ENCODE measurements at places on chromosomes 1 and 21.

- no peak for DNase-seq
Observed at GRCh38 chr1:184588701-184589100, 166.0 kb downstream of the EDEM3 start.

DNA sequence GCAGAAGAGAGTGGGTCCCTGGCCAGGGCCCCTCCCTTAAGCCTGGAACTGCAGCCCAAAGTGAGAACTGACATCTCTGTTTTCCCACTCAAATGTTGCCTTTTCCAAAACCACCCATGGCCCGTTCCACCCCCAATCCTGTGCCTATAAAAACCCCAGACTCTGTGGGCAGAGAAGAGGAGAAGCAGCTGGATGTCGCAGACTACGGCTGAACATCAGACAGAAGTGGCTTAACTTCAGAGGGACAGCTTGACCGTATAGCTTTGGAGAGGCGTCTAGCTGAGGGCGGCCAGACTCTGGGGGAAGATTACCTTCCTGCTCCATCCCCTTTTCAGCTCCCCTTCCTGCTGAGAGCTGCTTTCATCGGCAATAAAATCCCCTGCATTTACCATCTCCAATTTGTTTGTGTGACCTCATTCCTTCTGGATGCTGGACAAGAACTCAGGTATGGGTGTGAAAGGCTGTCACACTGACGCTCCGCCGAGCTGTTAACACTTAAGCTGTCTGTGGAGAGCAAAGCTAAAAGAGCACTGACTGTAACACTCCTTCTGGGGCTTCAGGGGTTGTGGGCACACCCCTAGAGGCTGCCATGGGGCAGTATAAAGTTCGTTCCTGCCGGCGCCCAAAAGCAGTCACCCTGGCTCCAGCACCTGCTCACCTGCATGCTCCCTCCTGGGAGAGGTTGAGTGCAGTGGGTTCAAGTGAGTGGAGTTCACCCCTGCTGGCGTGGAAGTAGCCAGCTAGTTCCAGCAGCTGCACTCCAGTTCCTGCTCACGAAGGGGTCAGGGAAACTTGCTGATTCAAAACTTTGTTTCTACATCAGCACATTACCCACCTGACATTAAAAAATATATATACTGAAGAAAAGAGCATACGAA lies 19.6 kb upstream of the ERO1B start:
- DNase-seq: no peak

- no peak for DNase-seq
Observed at GRCh38 chr1:195785830-195786229, 822.4 kb downstream of the KCNT2 start.

DNA sequence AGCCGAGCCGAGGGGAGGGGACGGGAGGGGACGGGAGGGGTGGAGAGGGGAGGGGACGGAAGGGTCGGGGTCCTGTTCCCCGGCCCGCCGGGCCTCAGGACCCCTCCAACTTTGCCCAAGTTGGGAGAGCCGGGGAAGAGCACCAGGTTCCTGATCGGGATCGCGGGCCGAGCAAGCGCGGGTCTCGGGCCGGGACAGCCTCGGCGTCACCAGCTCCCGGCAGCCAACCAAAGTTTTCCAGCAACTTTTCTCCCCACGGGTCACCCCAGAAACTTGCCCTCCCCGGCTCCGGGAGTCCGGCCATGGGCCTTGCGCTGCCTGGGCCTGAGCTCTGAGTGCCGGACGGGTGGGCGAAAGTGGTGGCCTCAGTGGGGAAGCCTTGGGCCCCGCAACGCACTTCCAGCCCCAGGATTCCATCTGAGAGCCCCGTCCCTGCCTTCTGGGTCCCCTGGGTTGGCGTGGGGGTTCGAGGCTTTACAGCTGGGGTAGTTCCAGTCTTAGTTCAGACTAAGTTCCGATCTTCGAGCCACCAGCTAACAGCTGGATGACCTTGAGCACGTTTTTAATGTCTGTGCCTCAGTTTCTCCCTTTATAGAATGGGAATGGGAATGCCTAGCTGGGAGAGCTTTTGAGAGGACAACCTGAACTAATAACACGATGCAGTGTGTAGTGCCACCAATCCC lies 458 bp downstream of the ZC3H12A start:
- DNase-seq: no peak

- DNase-seq: no peak
Observed at GRCh38 chr1:154237880-154238506, 17.2 kb downstream of the UBAP2L start.

DNA sequence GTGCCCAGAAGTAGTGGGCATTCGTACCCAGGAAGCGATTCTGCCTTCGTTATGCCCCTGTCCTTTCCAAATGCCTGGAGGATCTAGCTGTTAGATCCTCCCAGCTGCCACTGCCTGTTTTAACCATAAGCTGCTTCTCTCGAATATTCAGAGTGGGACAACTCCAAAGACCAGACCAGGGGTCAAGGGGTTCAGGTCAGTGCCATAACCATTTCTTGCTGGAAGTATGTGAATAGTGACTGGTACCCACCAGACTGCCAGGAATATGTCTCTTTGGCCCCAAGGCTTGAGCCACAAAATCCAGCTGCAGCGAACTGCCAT lies 914 bp upstream of the MTF1 start:
- DNase-seq: no peak

DNA sequence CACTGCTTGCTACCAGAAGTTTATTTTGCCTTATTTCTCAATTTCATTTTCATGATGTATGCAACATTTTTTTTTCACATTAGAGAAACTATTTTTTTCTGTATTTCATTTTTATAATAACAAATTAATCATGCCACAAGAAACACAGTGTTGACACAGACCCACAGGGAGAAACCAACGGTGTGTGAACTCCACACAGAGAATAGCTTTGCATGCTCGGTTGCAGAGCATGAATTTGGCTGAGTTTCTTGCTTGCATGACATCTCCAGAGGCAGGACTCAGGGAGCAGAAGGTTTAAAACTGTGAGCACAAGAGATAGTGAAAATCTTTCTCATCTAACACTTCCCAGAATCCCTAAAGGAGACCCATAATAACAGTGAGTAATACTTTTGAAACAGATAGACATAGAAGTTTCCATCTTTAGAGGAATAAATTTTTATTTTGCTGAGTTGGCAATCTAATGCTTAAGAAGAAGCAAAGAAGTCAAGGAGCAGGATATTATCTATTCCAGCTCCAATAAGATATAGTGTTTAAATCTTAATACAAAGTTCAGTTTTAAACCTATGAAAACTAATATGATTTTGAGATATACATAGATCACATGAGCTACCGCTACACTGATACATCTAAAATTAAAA lies 890.9 kb downstream of the MRPL39 start:
- DNase-seq: no peak

DNA sequence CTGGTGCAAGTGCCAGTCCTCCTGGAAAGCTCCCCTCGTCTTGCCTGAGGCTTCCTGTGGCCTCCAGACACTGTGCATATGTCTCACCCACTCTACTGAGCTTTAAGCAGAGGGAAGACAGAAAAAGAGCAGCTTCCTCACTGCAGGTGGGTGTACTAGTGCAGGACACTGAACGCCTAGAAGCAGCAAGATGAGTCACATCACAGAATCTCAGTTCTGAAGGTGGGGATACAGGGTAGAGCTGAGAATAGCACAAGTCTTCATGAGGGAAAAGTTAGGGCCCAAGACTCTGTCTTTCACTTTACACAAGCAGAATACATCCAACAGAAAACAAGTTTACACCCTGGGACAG lies 37.4 kb downstream of the PCAT6 start:
- no peak for DNase-seq

DNA sequence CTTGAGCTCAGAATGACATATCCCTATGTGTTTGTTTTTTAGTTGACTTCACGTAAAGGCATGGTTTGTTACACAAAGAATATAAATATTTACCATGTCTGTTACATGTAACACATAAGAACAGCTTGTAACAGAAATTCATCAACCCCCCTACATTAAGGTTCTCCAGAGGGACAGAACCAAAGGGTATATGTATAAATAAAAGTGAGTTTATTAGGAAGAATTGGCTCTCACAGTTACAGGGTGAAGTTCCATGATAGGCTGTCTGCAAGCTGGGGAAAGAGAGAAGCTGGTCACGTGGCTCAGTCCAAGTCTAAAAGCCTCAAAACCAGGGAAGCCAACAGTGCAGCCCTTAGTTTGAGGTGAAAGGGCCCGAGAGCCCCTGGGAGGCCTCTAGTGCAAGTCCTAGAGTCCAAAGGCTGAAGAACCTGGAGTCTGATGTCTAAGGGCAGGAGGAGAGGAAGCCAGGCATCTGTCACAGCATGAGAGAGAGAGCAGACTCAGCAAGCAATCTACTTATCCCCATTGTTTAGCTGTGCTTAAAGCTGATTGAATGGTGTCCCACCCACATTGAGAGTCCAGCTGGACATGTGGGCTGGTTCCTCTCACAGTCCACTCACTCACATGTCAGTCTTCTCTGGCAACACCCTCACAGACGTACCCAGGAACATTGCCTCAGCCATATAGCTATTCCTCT lies 15.8 kb downstream of the THRAP3 start:
- DNase-seq: no peak

DNA sequence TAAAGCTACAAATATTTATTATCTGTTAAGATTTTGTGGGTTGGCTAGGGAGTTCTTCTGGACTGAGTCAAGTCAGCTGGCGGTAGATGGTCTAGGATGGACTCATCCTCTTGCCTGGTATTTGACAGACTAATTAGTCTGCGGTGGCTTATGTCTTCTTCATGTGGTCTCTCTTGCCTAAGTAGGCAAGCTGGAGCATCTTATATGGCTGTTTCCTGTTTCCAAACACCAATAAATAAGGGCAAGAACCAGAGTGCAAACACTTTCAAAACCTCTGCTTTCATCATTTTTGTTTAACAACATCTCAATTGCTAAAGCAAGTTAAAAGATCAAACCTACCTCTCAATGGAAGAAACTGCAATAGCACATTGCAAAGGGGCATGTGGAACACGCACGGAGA lies 484.8 kb downstream of the PTPRC start:
- DNase-seq: no peak

DNA sequence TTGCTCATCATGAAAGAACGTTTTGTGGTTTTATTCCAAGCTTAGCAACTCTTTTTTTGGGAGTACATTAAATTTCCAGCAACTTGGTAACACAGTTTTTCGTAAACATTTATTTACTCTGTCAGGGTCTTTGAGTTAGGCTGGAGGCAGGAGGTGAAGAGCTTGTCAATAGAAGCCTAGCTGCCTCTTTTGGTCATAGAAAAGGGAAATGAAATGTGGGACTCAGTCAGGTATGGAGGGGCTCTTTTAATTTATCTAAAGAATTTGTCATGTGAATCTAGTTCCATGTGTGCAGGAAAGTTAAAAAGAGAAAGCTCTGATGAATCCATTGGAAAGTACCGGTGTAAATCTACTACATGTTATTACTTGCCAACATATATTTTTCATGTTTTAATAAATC lies 45.9 kb upstream of the PRMT6 start:
- no peak for DNase-seq

DNA sequence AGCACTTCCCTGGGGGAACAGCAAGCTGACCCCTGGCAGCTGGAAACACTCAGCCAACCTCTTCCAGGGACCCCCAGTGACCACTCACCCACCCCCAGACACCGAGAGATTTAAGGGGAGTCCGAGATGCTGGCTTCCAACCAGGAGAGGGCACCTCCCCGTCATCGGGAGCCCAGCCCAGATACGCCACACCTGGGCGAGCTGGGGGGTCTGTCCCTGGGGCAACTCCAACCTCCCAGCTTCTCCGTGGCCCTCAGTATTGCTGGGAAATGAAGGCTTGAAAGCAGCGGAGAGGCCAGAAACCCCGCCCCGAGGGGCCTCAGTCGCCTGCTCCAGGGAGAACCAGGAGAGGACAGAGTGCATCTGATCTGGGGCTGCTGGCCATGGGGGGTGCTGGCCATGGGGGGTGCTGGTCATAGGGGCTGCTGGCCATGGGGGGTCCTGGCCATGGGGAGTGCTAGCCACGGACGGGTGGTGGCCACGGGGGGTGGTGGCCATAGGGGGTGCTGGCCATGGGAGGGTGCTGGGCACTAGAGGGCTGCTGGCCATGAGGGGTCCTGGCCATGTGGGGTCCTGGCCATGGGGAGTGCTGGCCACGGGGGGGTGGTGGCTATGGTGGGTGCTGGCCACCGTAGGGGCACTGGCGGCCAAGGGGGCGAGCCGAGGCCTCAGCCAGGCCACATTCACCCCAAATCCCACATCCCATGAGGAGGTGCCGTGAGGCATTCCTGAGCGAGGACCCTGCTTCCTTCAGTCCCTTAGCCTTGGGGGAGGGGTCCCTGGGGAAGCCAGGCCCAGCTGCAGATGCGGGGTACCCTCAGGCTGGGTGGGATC lies 61.5 kb upstream of the TTC34 start:
- no peak for DNase-seq

DNA sequence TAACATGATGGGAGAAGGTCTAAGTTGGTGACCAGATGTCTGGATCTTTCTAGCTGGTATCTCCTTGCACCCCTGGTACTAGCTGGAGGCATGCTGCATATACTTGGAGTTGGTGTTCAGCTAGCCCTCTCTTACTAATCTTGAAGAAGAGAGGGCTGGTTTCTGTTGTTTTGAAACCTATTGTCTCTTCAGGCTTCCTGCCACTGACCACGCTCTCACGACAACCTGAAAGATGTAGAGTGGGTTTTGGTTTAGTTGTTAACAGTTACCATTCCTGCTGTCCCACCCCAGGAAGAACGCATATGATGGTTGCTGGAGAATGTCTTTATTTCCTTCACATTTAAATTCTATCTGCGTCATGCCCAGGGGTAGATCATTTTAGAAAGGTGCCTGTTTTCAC lies 3.6 kb downstream of the MAN1C1 start:
- no peak for DNase-seq

DNA sequence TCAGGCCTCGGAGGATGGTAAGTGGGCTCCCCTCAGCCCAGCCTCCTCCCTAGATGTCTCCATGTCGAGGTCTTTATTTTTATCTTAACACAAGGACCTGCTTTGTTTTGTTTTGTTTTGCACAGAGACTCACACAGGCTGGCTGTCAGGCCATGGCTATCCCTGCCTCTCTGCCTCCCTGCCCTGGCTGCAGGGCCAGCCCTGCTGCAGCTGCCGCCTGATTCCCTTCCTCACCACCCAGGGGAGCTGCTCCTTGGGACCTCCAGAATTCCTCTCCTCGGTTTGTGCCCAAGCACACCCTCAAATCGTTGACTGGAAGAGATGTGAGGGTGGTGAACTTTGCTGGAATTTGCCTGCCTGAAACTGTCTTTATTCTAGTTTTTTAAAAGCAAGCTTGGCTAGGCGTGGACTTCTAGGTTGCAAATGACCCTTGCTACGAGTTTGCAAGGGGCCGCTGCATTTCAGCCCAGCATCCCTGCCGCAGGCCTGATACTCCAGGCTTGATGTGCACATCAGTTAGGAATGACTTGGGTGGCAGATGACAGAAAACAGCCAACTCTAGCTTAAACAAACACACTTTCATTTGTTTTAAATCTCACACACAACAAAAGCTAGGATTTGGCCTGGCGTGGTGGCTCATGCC lies 37.1 kb downstream of the WNT9A start:
- DNase-seq: no peak

DNA sequence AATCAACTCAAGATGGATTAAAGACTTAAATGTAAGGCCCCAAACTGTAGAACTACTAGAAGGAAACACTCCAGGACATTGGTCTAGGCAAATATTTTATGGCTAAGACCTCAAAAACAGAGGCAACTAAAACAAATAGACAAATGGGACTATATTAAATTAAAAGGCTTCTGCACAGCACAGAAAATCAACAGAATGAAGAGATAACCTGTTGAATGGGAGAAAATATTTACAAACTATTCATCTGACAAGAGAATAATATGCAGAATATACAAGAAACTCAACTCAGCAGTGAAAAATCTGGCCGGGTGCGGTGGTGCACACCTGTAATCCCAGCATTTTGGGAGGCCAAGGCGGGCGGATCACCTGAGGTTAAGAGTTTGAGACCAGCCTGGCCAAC lies 84.1 kb upstream of the HNRNPU start:
- no peak for DNase-seq

Measured in stimulated activated CD8-positive, alpha-beta memory T cell treated with anti-CD3 and anti-CD28 coated beads, Interleukin-4, amount 100 ng/mL, for 1 hour (primary cell).